ENCODE measurements at places on chromosomes 16 and 17.

GRCh38 chr17:298791-299450 lies 53.7 kb downstream of the RPH3AL start:
- DNase-seq: no peak

- no peak for DNase-seq
Measured at GRCh38 chr17:8887834-8888703, 20.6 kb upstream of the PIK3R6 start.

DNA sequence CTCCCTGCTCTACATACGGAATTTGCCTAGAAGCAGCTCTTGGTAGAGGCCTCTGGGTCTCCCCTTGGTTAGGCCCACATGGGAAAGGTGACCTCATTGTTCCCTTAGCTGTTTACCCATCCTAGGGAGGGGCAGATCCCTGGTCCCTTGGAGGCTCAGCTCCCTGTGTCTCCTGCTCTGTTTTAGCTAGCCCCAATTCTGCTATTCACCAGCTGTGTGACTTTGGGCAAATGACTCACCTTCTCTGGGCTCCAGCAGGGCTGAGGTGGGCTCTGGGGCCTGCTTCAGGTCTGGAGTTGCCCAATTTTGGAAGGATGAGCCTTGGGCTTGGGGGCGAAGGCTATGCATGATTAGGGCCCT lies 3.9 kb downstream of the ABCC3 start:
- no peak for DNase-seq

- no peak for DNase-seq
Measured at GRCh38 chr17:44022246-44022645, 7.5 kb upstream of the TMEM101 start.

GRCh38 chr16:9077091-9077809 lies 14.2 kb upstream of the HAPSTR1 start:
- no peak for DNase-seq

- no peak for DNase-seq
Measured at GRCh38 chr16:1221628-1222552, 3.2 kb downstream of the TPSG1 start.

GRCh38 chr16:82331974-82332750 lies 162.1 kb upstream of the MPHOSPH6 start:
- no peak for DNase-seq

DNA sequence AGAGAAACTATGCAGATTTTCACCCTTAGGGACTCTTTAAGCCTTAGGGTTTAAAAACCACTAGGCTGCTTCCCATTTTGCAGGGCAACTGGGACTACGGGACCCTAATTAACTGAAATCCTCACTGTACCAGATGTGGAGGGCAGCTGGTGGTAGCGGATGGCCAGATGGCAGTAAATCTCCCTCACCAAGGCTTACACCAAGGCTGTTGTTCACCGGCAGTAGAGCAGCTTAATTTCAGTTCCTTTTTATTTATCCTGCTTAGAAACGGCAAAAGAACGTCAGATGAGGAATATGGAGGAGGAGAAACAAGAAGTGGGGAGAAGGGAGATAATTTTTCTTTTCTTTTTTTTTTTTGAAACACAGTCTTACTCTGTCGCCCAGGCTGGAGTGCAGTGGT lies 6.5 kb downstream of the ABHD15 start:
- no peak for DNase-seq

GRCh38 chr16:57873218-57873617 lies 70.9 kb upstream of the KIFC3 start:
- no peak for DNase-seq

DNA sequence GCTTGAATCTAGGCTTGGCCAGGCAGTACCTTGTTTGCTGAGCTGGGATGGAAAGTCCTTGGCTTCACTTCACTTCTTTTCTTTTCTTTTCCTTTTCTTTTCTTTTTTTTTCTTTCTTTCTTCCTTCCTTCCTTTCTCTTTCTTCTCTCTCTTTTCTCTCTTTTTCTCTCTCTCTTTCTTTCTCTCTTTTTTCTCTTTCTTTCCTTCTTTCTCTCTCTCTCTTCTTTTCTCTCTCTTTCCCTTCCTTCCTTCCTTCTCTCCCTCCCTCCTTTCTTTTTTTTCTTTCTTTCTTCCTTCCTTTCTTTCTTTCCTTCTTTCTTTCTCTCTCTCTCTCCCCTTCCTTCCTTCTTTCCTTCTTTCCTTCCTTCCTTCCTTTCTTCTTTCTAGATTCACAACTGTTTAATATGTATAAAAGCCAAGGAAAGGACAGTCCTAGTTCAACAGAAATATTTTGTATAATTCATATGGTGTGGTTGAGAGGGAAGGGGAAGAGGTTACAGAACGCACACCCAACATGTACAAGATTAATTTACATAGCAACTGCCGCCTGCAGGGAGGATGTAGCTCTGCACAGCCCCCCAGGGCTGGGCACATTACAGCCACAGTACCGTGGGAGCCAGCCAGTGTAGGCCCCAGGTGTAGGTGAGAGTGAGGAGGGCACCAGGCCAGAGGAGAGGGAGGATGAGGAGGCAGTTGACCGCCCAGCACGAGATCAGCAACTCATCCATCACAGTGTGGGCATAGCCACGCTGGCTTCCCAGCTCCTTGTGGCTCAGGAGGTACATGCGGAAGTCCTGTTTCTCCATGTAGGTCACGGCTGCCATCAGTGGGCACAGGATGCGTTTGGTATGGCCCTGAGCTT lies 9.7 kb upstream of the ITGB3 start:
- DNase-seq: no peak

Data from nucleus accumbens (tissue), 56 donors.